Upper lobe of right lung (tissue), 1 donor: ENCODE measurements at places on chromosomes 3 and 15. TPM values are rescaled to one million over a fixed set of nuclear protein-coding genes. Genes with fewer than 3 reads are reported as not detected.

The RLBP1 gene
- not detected for total RNA-seq

The TRAT1 gene
- 1.1 TPM for total RNA-seq

The PARP15 gene
- 9.7 TPM for total RNA-seq

DNA sequence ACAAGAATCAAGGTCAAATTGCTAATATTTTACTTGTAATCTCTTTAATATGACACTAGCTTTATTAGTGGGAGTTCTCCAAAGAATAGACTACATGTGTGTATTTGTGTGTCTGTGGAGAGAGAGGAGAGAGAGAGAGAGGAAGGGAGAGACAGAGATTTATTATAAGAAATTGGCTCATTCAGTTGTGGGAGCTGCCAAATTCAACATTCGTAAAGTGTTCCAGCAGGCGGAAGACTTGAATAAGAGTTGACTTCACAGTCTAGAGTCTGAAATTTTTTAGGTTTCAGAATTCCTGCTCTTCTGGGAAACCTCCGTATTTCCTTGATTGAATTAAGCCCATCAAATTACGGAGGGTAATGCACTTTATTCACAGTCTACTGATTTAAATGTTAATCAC, 4.7 kb upstream of the CLDN1 start:
- DNase-seq = no peak

DNA sequence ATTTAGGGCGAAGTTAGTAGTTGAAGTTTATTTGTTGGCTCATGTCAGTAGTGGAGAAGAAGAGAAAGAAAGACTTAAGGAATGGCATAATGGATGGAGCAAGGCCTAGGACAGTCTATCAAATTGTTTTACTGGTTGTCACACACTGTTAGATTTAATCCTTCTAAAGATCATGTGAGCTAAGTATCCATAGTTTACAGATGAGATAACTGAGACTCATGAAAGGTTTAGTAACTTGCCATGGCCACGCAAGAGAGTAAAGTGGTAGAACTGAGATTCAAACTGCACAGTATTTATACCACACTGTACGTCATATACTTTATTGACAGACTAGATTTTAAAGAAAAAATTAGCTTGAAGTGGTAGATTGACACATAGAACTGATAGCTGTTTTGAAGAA, 11.4 kb downstream of the SPRED1 start:
- no peak for DNase-seq

GRCh38 chr3:101709126-101709525, 15.3 kb upstream of the CEP97 start:
- DNase-seq = no peak

GRCh38 chr3:134846084-134846483, 51.0 kb downstream of the EPHB1 start:
- DNase-seq = no peak

- DNase-seq = no peak
Measured at GRCh38 chr3:153885359-153885758, 235.8 kb upstream of the ARHGEF26 start.
